ENCODE measurements at places on chromosomes 3 and 15.

DNA sequence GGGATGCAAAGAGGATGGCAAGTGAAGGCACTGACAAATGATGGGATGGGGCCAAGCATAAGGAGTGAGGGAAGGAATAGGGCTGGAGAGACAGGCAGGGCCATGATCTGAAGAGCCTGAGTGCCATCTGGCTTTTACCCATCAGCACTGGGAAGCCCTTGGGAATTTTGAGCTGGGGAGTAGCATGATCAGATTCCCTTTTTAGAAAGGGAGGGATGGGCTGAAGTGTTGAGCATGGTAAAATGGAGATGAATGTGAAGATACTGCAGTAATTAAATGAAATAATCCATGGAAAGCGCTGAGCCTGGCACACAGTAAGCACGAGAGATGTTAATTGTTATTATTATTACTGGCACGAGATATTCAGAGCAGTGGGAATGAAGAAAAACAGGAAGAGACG is 9.9 kb downstream of the RBP1 start:
- no peak for DNase-seq

DNA sequence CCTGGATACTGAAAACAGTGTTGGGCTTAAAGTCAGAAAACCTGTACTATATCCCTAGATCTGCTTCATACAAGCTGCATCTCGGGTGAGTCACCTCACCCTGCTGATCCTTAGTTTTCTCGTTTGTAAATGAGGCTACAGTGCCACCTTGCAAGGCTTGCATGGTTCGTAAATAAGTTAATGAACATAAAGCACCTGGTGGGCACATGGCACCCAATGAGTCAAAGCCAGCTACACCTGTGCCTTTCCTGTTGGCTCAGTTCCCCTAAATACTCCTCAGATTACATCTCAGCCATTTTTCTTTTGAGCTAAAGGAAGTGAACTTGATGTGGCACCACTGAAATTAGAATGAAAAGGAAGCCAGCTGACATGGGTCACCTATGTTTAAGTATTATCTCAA is 26.5 kb downstream of the RTP1 start:
- no peak for DNase-seq

DNA sequence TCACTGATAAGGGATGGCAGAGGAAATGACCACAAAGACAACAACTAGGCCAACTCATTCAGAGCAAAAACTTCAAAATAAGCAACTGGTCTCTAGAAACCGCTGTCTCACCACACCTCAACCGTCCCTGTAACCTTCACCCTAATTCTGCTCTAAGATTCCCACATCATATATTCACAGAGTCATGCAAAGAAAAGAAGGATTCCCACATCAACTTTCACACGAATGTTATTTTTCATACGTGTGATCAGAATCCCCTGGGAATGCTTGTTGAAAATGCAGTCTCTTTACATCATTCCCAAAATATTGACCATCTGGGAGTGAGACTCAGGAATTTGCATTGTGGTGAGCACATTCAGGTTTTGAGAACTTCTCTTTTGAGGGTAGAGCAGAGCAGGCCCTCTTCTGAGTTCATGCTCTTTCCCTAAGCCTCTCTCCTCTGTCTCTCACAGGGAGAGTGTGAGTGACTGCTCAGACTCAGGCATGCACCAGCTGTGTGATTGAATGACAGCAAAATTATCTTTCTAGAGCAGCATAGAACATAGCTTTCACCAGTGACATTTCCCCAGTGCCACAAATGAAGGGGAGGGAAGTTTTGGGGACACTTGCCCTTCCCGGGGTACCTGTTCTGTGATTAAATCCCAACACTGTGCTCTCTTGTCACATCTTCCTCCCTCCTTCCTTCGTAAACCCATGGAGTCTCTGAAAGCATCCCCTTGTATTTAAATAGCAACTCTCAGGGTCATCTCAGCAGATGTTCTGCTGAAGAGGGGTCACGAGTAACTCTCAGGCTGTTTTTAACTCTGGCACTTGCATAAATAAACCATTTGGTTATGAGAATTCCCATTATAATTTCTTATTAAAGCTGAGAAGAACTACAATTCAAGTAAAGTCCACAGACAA is 170.9 kb downstream of the PLCL2 start:
- no peak for DNase-seq

- no peak for DNase-seq
Measured at GRCh38 chr3:194604837-194605236, 28.4 kb downstream of the TMEM44 start.

- DNase-seq = no peak
Measured at GRCh38 chr3:141110322-141110721, 59.2 kb downstream of the SPSB4 start.

- no peak for DNase-seq
Measured at GRCh38 chr15:80577552-80578205, 117.4 kb upstream of the ABHD17C start.

GRCh38 chr3:178440043-178440442 is 96.2 kb upstream of the KCNMB2 start:
- DNase-seq = no peak

GRCh38 chr3:128006061-128007032 is 45.9 kb upstream of the SEC61A1 start:
- no peak for DNase-seq

GRCh38 chr15:89391685-89392257 is 57.1 kb upstream of the POLG start:
- DNase-seq = no peak

DNA sequence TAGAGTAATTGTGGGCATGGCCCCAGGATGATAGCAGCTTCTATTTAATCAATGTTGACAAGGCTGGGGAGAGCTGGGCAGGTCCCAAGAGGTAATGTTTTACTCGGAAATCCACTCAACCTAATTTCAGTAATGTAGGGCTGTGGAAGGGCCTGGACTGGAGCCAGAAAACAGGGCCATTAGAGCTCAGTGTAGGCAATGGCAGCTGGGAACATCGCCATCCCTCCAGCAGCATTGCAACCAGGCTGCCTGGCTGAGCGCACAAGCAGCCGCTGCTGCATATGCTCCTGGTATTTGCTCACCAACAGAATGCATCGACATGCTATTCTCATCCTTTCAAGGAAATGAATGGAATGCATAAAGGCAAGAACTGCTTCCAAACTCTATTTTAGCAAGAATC is 90.0 kb downstream of the GAP43 start:
- no peak for DNase-seq

- no peak for DNase-seq
Measured at GRCh38 chr3:43640681-43641080, 18.9 kb upstream of the ANO10 start.

GRCh38 chr15:74420193-74420905 is 13.4 kb downstream of the SEMA7A start:
- no peak for DNase-seq

DNA sequence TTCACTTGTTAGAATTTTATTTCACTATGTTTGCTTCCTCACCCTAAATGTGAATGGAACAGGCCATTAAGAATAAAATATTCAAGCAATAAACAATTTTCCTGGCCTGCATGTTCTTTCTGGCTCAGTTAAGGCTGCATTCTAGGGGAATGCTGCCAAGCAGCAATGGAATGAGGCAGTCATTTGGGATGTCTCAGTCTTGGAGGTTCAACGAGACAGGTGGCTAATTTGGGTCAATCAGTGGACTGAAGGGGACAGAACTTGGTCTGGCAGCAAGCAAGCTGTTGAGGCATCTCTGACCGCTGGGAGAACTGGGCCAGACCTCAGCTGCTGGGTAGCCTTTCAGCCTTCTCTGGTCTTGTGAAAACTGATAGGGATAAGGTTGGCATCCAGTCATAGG is 241.6 kb downstream of the NLGN1 start:
- no peak for DNase-seq

GRCh38 chr15:83565138-83565537 is 88.8 kb upstream of the ADAMTSL3 start:
- DNase-seq = no peak

GRCh38 chr3:55615694-55616295 is 128.7 kb upstream of the WNT5A start:
- DNase-seq = no peak

DNA sequence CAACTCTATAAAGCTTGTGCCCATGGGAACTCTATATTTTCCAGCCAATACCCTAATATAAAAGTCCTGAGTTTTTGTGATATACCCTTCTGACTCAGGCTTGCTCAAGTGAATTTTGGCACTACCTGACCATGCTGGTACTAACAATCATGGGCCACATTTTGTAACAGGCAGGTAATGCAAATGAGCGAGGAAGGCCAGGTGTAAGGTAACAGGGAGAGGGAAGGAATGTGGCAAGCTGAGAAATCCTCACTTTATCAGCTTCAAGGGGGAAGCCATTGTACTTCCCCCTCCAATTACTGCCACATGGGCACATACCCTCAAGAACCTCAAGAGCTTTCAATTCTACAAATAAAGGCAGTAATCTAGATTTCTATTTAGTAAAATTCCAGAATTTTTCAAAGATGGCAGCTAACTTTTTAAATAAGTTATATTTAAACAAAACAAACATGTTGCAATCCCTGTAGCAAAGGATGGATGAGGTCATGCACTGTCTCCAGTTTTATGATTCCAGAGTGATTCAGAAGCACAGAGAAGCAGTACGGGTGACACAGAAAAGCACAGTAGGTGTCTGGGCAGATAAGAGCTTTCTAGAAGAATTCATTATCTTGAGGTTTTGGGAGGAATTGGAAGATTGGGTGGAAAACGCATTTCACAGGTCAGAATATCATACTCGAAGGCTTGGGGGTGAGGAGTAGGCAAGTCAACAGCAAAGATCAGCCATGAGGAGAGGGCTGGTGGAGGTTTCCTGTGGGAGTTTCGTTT is 87.6 kb downstream of the FOXP1 start:
- no peak for DNase-seq
